ENCODE measurements at places on chromosomes 7 and 10.
A peak's percentile ranks its signal among the peaks of the same experiment; 100 is the strongest.

- no peak for DNase-seq
Measured at GRCh38 chr7:94874036-94874785, 33.2 kb upstream of the PPP1R9A start.

- peak; percentile 80 for DNase-seq
Measured at GRCh38 chr7:74401137-74401859, 52.4 kb upstream of the GTF2IRD1 start.

GRCh38 chr10:90865401-90865800 is 6.4 kb upstream of the RPP30 start:
- DNase-seq: peak; percentile 18

DNA sequence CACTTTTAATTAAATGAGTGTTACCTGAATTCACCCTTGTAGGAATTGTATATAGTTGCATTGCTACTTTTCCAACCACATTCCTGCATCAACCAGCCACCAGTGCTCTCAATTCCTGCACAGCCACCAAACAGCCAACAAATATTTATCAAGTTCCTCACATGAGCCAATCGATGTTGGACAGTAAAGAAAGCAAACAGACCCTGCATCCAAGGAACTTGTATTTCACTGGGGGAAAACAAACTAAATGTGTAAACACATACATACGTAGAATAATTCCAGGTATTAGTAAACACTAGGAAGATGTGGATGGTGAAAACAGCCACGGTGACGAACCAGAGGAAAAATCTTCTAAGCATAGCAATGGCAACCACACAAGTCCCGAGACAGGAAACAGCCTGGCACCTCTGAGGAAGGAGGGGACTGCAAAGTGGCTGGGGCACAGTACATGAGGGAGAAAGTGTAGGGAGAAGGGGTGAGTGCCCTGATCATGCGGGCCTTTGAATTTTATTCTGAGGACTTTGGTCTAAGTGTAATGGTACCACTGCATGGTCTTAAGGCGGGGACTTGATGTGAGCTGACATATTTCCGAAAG is 111.2 kb downstream of the XRCC2 start:
- DNase-seq: no peak

DNA sequence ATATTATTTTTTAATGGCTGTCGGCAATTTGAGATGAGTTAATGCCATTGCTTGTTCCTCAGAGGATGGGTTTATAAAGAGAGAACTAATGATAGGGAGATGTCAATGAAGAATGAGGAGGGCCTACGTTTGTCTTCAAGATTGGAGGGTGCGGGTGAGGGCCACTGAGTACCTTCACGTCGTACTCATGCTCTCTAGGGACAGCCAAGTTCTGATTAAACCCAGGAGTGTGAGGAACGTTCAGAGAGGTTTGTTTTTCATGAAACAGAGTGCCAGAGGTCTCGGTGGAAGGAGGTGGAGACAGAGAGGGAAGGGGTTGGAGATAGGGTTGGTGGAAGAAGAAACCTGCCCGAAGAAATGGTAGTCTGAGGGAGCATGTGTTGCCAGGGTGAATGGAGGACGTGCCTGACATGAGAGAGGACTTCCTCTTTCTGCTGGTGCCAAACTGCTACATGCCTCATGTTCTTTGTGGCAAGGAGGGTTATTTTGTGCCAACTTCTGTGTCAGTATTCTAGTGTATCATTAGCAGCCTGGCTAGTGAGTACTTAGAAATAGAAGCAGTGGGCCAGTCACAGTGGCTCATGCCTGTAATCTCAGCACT is 8.9 kb downstream of the DHTKD1 start:
- peak; percentile 22 for DNase-seq

DNA sequence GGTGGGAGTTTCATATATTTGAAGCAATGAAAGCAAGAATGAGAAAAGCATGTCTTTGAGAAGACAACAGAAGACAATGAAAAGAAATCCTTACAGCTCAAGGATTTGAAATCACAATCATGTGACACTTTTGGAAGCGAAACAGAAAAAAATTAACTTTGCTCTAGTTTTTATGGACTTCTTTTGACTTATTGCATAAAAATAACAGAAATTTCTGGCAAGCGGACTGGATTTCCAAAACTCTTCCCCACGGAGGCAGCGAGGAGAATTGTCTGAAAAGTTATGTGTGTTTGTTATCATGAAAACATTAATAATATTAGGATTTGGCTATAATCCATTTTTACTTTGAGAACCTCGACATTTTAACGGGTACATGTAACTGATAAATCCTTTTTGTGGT is 223.3 kb downstream of the LRMDA start:
- no peak for DNase-seq

- DNase-seq: no peak
Measured at GRCh38 chr10:27513451-27514191, 9.5 kb downstream of the RAB18 start.

GRCh38 chr10:61628875-61629513 is 33.7 kb upstream of the CABCOCO1 start:
- DNase-seq: no peak

DNA sequence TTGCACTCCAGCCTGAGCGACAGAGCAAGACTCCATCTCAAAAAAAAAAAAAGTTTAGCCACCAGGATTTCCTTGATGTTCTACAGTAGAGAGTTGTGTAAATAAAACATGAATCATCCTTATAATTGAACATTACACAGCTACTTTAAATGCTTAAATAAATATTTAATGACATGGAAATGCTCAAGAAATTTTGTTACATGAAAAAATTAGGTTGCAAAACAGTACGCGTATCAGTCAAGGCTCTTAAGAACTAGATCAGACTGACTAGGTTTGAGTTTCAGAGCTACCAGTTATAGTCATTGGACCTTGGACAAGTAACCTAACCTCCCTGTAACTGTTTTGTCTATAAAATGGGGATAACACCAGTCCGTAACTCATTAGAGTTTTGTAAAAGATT is 38.7 kb upstream of the GSAP start:
- DNase-seq: no peak

- DNase-seq: no peak
Measured at GRCh38 chr7:137337902-137338301, 5.6 kb downstream of the PTN start.

- DNase-seq: no peak
Measured at GRCh38 chr10:56599201-56599600, 238.1 kb upstream of the ZWINT start.

GRCh38 chr7:39650676-39651075 is 27.3 kb downstream of the RALA start:
- DNase-seq: no peak

DNA sequence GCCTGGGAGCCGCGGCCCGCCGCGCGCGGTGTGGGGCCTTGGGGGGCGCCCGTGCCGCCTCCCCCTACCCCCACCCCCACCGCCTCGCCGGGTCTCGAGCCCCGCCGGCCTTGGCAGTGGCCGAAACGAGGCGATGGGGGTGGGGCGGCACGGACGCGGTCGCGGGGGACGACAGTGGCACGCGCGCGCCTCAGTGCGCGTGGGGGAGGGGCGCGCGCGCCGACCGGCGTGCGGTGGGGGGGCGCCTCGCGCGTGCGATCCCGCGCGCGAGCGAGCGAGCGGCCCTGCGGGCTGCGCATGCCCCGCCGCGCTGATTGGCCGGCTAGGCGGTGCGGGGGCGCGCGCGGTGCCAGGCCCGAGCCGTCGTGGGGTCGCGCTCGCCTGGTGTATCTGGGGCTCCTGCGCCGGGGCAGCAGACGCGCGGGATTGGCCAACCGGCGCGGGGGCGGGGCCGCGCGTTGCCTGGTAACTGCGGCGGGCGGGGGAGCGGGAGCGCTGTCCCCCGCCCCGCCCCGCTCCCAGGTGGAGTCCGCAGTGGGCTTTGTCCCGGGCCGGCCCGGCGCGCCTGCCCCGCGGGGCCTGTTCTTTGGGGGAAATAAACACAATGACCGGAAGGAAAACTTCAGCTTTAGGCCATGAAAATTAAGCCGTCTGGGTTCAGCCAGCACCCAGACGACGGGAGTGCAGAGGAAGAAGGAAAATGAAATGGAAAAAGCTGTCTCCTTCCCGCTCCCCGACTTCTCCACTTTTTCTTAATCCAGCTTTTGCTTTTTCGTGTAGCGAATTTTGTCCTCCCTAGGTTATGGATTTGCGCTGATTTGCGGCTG is 873 bp downstream of the GTF2I start:
- peak; percentile 92 for DNase-seq

DNA sequence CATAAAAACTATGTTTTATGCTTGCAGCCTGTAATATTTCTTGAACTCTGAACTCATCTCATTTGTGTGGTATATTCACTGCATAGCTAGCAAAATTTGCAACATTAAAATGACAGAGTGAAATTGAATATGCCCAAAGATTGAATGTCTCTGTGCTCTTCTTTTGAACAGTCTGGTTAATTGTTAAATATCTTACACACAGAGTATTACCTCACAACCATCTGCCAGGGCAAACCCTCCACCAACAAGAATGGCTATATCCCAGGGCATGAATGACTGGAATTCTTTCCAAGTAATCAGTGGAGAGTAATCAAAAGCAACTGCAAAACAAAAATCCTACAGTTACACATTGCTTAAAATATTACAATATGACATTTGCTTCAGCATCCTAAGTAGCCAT is 76.9 kb downstream of the SLC13A1 start:
- DNase-seq: no peak

GRCh38 chr10:30052062-30052461 is 7.3 kb downstream of the JCAD start:
- no peak for DNase-seq

Measured in suppressor macrophage treated with lipopolysaccharide for 4 hours (primary cell).